ENCODE measurements at places on chromosomes 5 and 9.
A peak's percentile ranks its signal among the peaks of the same experiment; 100 is the strongest.

- DNase-seq, result peak; percentile 91
Measured at GRCh38 chr5:159471904-159472303, 141.6 kb upstream of the IL12B start.

GRCh38 chr9:134498814-134499166 is 142.8 kb upstream of the COL5A1 start:
- DNase-seq, result no peak

DNA sequence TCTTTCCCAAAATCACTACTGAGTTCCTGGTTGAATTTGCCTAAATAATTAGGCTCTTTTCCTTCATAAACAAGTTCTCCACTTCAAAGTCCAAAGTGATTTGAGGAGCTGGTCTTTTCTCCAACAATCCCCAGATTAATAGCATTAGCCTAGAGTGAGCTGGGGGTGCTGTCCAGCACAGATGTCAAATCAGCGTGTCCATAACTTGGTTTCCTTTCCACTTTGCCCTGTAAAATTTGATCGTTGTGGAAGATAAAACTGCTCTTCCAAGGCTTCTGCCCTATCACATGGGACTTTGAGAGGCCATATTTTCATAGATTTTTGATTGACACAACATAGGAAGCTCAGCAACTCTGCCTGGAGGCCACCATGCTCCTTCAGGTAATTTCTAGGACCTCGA is 134.7 kb upstream of the RORB start:
- no peak for DNase-seq

GRCh38 chr9:134723491-134724190 is 82.0 kb downstream of the COL5A1 start:
- DNase-seq, result no peak

DNA sequence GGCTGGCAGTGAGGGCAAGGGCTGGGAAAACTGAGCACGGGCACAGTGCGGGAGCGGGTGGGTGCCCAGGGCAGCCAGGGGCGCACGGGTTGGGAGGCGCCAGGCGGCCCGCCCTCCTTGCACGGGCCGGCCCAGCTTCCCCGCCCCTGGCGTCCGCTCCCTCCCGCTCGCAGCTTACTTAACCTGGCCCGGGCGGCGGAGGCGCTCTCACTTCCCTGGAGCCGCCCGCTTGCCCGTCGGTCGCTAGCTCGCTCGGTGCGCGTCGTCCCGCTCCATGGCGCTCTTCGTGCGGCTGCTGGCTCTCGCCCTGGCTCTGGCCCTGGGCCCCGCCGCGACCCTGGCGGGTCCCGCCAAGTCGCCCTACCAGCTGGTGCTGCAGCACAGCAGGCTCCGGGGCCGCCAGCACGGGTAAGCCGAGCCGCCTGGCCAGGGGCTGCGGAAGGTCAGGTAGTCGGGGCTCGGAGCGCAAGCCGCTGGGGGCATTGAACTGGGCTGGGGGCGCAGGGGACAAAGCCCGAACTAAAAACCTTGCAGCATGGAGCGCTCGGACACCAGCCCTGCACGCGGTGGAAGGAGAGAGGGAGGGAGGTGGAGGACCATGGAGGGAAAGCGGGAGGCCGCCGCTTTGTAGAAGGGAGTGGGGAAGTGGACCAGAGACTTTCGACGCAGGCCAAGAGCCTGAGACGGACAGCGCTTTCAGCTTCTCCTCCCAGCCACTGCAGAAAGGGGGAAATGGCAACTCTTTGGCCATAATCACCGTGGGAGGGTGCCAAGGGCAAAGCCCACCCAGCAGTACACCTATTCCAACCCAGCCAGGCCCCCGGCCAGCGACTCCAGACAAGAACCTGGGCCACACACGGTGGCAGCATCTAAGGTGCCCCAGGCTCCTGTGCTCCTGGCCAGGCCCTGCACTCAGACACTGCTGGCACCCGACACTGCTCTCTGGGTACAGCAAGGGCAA is at the start of gene TGFBI:
Gene TGFBI, plus strand, starts transcription at position 207 of the 961 bp plus-strand sequence. Its CDS starts 68 bp downstream, at position 275.
- DNase-seq, result peak; percentile 93

DNA sequence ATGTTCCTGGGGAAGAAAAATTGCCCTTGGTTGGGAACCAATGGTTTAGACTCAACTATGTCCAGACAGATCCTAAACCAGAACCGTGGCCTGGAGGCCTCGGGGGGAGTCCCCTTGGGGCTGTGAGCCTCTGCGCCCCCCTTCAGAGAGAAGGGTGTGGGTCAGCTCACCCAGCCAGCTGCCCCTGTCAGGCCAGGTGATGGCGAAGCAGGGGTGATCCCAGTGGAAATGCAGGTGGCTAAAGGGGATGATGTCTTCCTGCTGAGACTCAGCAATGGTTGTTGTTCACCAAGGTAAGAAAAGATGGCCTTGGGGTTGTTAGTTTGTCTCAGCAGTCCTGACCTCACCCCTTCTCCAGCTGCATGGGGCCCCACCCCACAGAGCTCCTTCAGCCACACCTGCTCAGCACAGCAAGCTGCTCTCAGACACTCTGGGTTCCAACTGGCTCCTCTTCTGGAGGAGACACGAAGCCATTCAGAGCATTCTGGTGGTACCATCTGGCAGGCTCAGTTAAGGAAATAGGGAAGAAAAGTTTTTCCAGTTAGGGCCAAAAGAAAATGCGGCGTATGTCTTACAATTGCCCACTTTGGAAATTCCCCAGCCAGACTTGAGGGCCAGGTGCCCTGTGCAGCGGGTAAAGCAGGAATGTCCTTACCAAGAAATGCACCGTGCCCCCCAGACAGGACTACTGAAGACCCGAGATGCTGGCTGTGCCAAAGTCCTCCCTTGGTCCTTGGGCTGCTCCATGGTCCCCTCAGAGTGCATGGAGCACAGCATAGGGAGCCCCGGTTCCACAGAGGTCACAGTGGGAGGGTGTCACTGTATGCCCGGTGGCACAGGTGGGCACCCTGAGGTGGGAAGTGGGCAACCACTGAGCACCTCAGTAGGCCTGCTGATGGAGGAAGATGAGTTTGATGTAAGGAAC is 90.2 kb downstream of the NSUN2 start:
- DNase-seq, result no peak

- DNase-seq, result no peak
Measured at GRCh38 chr5:141753971-141754713, 72.1 kb upstream of the ARAP3 start.

DNA sequence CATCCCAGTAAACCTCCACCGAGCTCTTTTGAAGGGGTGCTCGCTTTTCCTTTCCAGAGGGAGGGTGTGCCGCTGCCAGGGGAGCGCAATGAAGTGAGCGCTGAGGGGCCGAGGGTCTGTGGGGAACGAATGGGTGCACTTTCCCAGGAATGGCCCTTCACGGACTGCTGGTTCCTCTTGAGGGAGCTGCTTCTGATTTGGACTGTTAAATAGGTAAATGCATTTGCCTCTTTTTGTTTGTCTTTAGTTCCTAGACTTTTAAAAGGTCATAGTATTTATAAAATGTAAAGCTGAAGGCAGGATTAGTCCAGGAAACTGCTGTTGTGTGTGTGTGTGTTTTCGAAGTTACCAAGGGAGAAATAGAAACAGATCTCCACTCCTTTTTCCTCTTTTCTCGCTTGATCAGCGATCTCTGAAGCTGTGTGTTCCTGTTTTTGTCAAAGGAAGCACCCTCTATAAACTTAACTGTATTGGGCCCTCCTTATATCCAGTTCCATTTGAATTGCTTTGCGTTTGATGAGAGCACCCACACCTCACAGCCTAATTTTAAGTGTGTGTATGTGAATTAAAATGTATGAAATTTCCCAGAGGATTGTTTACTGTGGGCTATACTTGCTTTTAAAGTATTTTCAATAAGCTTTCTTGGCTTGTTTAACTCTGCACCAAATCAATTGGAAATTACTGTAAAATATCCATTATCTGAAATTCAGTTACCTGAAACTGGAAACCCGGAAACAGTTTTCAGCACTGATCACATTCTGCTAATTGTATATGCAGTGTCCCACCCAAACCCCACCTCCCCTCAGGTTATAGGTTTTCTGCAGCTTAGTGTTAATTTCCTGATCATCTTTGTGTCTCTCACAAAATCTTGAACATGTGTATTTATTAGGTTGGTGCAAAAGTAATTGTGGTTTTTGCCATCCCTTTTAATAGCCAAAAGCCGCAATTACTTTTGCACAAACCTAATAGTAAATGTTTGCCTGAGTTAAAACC is 966 bp downstream of the SNX2 start:
- DNase-seq, result no peak

GRCh38 chr9:122133263-122133983 is 26.2 kb downstream of the NDUFA8 start:
- DNase-seq, result peak; percentile 86

Measured in lower leg skin (tissue), 4 donors.